ENCODE measurements at places on chromosomes 6 and 20.

GRCh38 chr6:36915599-36915998 lies 29.8 kb downstream of the C6orf89 start:
- no peak for DNase-seq

GRCh38 chr20:32482442-32483261 lies 102.5 kb downstream of the NOL4L start:
- DNase-seq: peak; percentile 30

GRCh38 chr20:53408691-53409446 lies 184.8 kb downstream of the ZNF217 start:
- no peak for DNase-seq

- no peak for DNase-seq
Observed at GRCh38 chr6:6878887-6879585, 228.7 kb upstream of the RREB1 start.

GRCh38 chr20:11467436-11467835 lies 450.3 kb upstream of the BTBD3 start:
- no peak for DNase-seq

GRCh38 chr6:167115054-167115453 lies 7.8 kb upstream of the CCR6 start:
- DNase-seq: no peak

- DNase-seq: no peak
Observed at GRCh38 chr6:127880429-127880828, 20.4 kb downstream of the THEMIS start.

DNA sequence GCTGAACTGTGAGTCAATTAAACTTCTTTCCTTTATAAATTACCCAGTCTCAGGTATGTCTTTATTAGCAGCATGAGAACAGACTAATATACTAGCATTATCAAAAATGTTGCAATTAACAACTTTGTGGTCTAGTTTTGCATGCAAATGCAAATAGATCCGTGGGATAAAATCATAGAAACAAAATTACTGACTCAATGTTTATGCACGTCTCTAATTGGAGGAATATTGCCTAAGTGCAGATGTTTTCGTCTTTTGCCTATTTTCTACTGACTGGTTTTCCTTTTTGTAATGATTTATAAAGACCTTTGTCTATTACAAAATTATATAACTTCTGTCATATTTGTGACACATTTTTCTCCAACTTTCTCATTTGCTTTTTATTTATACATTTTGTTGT lies 51.9 kb downstream of the SYNE1 start:
- DNase-seq: no peak

DNA sequence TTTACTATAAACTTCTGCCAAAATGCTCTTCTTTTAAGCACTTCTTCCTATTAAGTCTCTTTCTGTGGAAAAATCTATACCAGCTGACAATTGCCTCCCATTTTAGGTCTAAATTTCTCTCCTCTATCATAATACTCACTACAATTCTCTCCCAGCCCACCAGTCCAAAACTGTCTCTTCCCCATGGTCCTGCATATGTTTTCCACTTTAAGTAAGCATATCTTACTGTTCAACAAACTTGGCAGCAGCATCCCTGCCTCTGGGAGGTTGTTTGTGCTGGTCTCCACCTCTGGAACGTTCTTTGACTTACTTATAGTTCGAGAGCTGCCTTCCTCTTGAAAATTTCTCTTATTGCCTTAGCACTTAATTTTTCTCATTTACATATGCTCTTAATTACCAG lies 180.5 kb downstream of the COL12A1 start:
- DNase-seq: no peak

GRCh38 chr20:57619051-57619831 lies 985 bp downstream of the ZBP1 start:
- DNase-seq: no peak

DNA sequence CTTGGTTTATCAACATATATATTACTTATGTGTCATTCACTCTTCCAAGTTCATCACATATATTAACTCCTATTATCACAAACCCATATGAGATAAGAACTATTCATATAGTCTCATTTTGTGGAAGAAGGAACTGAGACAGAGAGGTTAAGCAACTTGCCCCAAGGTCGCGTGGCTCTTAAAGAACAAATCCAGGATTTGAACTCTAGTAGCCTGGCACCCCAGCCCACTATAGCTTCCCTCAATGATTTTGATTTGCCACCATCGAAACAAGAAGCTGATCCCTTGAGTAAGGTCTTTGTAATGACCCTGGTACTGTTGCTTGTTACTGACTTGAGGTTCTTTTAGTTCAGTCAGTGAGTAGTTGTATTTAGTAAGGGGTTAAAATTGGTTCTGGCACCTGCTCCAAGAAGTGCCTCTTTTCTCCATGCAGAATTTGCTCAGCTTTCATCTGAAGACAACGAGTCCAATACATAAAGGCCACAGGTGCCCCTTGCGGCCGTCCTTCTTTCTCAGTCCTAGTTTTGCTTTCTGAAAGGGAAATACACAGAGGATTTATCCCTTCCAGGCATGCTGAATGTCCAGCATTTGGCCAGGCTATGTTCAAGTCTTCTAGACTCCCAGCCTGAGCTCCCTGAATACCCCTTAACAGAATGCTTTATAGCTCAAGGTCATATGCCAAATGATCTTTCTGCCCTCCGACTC lies 253.0 kb downstream of the TBC1D7 start:
- no peak for DNase-seq

- DNase-seq: no peak
Observed at GRCh38 chr6:16420715-16421461, 182.5 kb downstream of the GMPR start.

- DNase-seq: peak; percentile 92
Observed at GRCh38 chr6:138773177-138774091, at the start of gene CCDC28A. TSS of gene CCDC28A (plus strand) at chr6:138773769. CDS start at chr6:138776121, 2,352 bp downstream.

GRCh38 chr6:149961728-149962425 lies 1.9 kb upstream of the ULBP1 start:
- DNase-seq: peak; percentile 61

DNA sequence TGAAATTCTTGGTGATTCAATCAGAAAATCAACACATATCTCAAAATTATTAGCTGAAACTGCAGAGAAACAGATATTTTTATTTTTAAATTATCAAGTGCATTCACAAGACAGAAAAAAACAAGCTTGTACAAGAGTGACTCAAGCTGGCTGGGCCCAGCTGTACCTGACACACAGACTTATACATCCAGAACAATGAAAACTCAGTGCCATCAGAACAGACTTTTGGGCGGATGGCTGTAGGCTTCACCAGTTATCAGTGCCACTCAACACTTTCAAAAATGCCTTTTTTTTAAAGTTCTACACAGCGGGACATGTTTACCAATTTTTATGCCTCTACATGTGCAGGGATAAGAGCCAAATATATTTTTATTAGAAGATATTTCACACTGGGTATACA lies 102.8 kb downstream of the MYB start:
- no peak for DNase-seq

DNA sequence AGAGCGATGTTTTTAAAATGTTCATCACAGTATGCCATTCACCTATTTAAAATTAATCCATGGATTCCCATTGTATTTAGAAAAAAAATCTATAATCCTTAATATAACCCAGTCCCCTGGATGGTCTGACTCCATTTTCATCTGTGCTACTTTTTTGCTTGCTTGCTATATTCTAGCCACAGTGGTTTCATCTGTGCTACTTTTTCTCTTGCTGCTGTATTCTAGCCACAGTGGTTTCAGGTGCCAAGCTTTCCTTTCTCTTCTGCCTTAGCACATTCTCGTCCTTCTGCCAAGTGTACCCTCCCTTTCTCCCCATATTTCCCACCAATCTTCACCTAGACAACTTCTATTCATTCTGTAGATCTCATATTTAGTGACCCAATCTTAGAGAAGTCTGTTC lies 33.3 kb upstream of the SOX4 start:
- no peak for DNase-seq

DNA sequence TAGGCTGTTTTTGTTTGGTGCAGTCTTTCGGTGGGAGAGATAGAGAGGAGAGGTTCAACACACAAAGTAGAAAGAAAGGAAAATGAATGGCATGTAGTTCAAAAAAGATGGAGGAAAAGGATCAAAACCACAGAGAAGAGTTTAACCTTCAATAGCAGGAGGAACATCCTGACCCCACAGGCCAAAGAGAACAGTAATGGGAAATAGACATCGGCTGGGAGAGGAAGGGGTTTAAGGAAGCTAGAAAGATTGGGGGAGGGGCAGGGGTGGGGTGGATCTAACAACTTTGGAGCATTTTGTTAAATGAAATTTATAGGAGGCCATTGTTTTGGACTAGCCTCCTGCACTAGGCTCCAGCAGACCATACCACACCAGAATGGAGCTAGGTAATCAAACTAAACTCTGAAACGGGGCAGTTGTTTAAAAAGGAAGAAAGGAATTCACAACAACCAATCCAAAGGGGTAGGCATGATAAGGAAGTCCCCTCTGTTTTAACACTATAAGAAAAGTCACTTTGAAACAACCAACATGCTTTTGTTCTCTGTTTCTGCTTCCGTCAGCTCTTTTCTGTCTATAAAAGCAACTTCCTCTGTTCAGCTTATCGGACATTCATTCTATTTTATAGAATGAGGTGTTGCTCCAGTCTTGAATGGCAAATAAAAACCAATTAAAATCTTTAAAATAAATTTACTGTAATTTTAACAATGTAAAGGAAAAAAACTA lies 82.6 kb downstream of the EPB41L2 start:
- no peak for DNase-seq

GRCh38 chr6:5205035-5205507 lies 55.7 kb downstream of the LYRM4 start:
- no peak for DNase-seq
